ENCODE measurements at places on chromosomes 4 and X.

- DNase-seq = peak; percentile 80
Observed at GRCh38 chrX:74924449-74925224, 615 bp downstream of the NEXMIF start.

GRCh38 chr4:11632483-11632882 is 203.8 kb upstream of the HS3ST1 start:
- no peak for DNase-seq

DNA sequence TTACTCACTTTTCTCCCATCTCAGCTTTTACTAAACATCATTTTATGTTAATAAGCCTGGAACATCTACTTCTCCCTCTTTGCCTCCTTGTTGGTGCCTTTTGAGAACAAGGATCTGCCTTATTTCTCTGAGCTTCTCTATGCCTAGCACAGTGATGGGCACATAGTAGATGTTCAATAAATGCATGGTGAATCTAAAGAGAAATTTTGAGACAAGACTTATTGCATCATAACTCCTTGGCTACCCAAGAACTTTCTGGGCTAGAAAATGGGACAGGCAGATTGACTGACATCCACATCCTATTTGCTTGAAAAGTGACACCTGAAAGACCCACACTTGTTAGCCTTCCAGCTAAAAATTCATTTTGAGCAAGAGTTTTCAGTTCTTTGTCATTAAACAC is 87.2 kb upstream of the TFDP3 start:
- no peak for DNase-seq

- DNase-seq = no peak
Observed at GRCh38 chr4:22502895-22503814, 12.7 kb downstream of the ADGRA3 start.

DNA sequence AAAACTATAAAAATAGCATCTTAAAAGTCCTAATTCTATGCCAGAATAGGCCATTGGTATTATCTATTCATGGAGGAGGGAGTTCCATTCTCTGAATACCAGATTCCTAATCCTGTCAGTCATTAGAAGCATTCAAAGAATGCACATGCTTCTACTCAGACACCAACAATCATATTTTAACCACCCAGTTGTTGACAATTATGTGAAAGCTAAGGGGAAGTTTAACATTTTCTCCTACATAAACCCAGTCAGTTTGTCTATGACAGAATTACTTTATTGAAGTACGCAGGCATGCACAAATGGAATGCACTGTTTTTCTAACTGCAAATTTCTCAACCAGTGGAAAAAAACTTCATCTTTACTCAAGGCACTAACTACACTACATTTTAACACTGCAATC is 69.6 kb upstream of the MTNR1A start:
- no peak for DNase-seq

DNA sequence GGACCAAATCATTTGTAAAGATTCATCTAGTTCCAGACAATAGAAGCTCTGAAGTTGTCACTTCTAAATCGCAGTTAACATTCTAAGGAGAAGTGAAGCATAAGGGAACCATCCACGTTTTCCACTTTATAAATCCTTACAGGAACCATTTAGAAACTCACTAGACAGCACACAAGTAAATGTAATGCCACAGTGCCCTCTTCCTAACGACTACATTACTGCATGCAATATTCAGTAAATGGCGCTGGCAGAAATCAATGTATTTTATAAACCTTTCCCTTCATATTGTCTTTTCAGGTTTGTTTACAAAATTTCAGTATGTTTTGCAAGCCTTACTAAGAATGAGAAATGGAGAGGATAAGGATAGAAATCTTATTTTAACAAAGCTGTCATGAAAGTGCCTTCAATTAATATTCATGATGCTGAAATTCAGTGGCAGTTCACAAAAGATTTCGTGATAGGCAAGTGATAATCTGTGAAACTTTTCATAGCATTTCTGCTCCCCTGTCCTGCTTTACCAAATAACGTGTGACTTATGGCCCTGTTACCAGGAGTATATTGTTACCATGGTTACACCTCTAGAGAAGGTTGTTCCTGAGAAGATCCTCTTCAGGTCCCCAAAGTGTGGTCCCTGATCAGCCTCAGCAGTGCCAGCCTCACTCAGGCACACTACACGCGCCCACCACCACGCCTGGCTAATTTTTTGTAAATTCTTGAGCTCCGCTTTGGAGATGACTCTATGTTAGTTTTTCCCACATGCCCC is 54.2 kb downstream of the TMA16 start:
- DNase-seq = no peak

- no peak for DNase-seq
Observed at GRCh38 chrX:40434947-40435346, 145.8 kb upstream of the ATP6AP2 start.

DNA sequence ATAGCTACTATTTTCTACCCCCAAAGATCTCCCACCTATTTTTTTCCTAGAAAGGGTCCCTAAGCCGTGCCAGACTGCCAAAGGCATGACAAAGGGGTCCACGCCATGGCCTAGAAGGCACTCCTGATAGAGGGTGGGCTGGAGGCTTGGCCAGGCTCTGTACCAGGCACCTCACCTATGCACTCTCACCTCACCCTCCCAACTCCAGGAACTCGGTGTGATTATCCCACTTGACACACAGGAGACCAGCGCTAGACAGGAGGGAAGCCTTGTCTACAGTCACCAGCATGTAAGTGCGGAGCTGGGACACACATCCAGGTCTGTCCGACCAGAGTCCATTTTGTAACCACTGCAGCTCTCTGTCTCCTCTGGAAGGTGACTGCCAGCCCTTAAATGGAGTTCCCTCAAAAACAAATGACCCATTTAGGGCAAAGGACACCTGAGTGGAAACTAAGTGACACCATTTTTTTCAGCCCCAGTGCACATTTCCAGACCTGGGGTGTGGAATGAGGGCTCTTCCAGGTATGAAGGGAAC is 106.4 kb downstream of the RTL5 start:
- DNase-seq = peak; percentile 7

GRCh38 chr4:128349921-128350320 is 62.3 kb upstream of the PGRMC2 start:
- no peak for DNase-seq

- no peak for DNase-seq
Observed at GRCh38 chr4:127131527-127131926, 501.2 kb upstream of the INTU start.

- DNase-seq = no peak
Observed at GRCh38 chr4:46844325-46844917, 64.6 kb downstream of the COX7B2 start.

DNA sequence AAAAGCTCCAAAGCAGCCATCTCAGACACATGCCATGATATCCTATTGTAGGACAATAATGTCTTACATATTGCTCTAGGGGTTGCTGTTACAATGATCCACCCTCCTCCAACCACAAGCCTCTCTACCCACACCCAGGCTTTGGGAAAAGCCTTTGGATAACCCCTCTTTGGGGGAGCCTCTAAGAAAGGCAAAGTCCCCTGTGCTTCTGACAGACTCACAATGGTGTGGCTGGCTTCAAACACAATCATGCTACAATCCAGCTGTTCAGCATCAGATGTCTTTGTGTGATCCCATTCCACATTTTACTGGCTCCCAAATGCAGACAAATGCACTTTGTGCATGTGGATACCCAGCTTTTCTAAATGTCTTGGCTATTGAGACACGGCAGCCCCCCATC is 65.9 kb upstream of the CAPN6 start:
- DNase-seq = no peak

DNA sequence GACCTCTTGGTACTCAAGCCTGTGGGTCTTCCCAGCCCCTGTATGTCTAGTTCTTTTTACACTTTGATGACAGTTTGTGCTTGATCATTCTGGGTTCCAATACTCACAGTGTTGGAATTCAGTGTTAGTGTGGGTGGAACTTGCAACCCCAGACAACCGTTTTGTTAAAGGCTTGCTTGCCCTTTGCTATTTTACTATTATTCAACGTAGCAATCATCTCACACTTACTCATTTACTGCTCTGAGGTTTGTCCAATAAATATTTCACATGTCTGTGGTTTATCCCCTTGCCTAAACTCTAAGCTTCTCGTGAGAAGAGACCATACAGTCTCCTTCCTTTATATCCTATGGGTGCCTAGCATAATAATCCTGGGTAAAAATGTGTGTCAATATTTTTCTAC is 15.3 kb downstream of the CCNG2 start:
- no peak for DNase-seq

DNA sequence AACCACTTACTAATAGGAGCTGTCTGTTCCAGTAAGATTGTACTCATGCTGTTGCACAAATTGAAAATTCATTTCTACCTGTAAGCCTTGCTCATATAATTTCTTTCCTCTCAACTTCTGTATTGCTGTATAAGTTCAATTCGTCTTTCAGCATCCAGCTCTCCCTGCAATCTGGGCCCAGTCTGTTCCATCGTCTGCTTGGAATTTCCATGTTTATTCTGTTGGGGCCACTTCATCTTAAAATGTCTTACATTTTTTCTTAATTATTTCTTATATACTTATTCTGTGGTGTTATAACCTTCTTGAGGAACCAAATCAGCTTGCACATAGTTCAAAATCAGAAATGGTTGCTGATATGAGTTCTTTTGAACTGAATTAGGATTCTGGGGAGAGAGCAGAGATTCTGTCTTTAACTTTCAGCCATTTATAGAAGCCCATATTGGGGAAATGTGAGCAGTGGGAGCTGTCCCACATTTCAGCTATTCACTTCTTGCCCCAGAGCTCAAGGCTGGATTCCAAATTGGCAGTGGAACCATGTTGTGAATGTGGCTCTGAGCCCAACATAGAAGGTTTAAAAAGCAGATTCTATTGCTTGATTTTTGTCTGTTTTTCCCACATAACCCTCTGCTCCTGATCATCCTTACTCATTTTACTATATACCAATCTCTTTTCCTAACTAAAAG is 291.9 kb downstream of the BMPR1B start:
- no peak for DNase-seq

GRCh38 chrX:119753639-119754257 is 4.6 kb upstream of the SOWAHD start:
- DNase-seq = no peak

- DNase-seq = no peak
Observed at GRCh38 chr4:176376032-176376614, 56.4 kb downstream of the SPCS3 start.

GRCh38 chr4:24858026-24858425 is 54.8 kb downstream of the CCDC149 start:
- no peak for DNase-seq

DNA sequence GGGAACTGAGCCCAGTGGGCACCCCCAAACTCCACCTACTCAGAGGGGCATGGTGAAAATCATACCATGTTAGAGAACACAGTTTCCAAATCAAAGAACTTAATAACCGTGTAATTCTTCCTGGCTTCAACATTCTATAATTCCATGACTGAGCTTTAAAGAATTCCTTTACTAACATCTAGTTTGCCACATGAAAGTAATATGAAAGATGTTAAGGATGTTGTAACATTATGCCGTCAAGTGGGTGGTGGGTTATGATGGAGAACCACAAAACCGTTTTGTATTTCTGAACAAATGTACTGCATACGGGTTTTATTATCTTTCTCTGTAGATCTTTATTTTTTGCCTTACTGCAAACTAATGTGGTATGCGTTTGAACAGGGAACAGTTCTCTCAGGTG is 549.0 kb upstream of the MAGEB2 start:
- no peak for DNase-seq

DNA sequence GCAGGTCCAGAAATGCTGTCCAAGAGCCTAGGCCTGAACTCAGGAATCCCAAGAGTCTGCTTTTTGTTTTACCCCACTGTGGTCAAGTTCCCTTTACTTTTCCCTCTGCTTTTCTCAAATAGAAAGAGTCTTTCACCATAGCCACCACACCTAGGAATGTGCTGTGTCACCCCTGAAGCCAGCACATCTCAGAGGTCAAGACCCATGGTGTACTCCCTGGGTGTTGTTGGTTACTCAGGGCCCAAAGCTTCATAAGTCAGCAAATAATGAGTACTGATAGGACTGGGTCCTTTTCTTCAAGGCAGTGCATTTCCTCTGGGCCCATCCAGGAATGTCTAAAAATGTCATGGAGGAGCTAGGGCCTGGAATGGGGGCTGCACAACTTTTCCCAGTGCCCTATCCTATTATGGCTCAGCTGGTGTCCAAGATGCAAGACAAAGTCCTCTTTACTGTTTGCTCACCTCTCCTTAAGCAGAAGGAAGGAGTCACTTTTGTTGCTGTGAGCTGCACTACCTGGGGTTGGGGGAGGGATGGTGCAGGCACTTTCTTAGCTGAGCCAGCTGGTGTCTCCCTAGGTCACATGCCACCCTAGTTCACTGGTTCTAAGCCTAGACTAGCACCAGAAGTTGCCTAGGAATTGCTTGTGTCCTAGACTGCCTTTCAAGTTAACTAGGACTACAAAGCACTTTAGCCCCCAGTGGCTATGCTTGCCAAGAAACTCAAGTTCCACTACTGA is 62.4 kb upstream of the RXFP1 start:
- no peak for DNase-seq

DNA sequence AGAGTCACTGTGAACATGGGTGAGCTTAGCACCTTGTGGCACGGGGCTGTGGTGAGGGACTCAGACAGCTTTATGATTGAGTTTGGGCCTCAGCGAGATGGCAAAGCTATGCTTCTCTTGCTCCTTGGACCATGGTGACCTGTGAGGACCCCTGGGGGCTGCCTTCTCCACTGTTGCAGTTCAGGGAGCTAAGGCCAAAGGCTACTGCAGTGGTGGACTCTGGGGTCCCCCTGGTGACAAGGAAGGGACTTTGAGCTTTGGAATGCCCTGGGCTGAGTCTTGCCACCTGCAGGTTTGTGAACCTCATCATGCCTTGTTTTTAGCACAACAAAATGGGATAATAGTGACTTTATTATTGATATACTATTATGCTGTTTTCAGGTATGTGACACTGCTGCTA is 36.5 kb downstream of the TBL1X start:
- no peak for DNase-seq

DNA sequence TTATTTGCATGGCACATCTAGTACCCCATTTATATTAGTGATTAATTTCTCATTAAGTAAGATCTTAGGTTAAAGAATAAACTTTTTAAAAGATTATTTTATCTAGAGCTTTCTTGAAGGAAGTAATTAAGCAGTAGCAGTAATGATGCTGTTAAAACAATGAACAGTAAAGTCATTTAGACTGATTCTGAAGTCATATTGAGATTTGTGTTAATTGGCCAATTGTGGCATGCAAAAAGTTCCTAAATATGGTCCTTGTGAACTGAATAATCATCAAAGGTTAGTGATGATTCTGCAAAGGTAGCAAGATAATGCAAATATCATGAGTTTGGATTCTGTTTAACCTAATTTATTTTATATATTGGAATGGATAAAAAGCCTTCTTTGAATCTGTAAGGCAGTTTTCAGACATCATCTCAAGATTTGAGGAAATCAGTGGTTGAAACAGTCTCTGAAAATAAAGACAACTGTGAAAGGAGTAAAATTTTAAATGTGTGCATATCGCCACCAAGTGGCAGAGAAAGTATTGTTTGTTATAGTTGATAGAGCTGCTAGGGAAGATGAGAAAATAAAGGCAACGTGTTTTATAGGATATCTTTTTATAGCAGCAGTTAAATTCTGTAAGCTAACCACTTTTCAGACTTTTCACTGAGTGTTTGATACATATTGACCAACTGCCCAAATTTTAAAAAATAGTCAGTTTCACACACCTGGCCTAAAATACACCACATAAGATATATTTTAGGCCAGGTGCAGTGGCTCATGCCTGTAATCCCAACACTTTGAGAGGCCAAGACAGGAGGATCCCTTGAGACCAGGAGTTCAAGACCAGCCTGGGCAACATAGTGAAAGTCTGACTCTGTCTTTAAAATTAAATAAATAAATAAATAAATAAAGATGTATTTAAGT is 79.6 kb downstream of the CCKAR start:
- no peak for DNase-seq

- DNase-seq = peak; percentile 71
Observed at GRCh38 chr4:138870737-138871554, 144.6 kb upstream of the NOCT start.

- DNase-seq = no peak
Observed at GRCh38 chr4:122873821-122874593, 47.4 kb downstream of the FGF2 start.

Measured in sigmoid colon (tissue), 7 donors.